Stimulated activated CD8-positive, alpha-beta memory T cell treated with anti-CD3 and anti-CD28 coated beads, Interleukin-2, amount 100 ng/mL, for 48 hours (primary cell): ENCODE measurements at places on chromosomes 13 and 19.

DNA sequence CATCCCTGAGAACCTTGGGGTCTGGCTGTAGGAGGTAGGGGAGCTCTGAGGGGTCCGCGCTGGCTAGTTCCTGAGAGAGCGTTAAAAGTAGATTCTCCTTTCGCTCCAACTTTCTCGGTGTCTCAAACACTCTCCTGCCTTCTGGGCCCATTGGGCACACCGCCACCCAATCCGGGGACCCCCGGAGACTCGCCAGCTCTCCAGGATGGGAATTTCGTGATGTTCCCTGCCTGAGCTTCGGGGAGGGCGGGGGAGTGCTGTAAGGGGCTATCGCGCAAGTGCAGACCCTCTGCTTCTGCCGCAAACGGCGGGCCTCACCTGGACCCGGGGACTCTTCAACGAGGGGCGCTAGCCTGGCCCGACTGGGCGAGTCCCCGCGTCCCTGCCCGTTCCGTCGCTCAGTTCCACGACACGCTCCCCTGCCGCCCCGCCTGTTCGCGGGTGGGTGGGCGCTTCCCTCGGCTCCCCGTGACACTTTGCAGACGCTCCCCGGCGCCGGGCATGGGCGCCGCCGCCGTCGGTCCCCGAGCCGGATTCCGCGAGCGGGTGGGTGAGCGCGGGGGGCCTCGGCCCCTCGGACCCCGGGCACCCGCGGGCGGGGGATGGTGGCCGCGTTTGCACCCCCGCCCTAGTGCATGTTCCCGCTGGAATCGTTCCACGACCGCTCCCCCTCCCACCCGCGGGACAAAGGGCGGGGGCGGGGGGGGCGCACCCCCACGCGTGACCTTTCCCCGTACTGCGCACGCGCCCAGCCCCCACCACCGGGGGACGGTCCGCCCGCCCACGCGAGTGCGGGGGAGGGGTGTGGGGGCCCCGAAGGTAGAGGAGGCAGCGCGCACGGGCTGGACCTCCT, at the start of gene CCDC106:
TSS of gene CCDC106 (plus strand) at position 481 of the 853 bp plus-strand sequence. CDS start 835 bp downstream, outside the sequence.
- DNase-seq = no peak

- no peak for DNase-seq
These were observed 8.8 kb downstream of the GRAMD1A start for GRCh38 chr19:35008891-35009341.

- DNase-seq = no peak
These were observed 101.1 kb downstream of the DNAJC15 start for GRCh38 chr13:43124490-43124889.

- no peak for DNase-seq
These were observed 219.9 kb downstream of the RFC3 start for GRCh38 chr13:34037636-34038540.

DNA sequence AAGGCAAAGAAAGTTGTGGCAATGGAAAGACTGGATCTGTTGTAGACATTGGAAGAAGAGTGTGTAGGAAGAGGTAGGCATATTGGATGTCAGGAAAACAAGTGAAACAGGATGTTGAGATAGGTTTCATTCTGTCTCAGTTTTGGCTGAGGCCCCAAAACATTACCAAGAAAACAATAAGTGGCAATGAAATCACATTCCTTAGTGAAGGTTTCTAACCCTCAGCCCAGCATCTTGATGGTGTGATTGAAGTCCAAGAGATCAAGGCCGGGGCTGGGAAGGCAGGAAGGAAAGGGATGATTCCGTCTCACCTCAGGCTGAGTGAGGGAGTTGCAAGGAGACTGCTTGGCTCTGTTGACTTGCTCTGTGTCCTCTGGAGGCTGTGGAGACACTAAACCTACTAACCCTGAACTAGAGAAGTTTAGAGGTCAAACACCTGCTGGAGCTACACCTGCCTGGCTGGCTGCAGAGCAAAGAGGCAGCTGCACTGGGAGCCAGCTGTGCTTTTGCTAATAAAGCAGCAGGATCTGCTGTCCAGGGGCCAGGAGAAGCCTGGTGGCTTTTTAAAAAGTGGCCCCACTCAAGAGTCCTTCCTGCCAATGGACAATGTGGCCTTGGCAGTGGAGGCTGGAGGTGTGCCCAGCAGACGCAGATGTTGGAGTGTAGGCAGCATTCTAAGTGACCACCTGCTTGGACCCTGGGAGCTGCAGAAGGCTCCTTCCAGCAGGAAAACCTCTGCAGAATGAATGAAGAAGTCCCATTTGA, 53.6 kb downstream of the DGKH start:
- no peak for DNase-seq

DNA sequence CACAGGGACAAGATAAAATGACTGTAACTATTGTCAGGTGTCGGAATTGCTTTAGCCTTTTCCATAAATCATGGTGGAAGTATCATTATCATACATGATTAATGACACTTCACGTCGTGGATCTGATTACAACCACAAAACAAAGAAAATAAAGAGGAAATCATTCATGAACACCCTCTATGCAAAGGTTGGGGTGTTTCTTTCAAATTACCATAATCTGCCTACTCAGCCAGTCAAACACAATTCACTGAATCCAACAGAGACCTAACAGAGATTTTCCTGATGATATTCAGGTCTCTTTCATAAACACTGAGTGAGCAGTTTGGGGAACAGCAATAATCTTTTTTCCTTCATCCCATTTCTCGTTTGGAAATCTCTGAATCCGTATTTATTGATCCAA, 625.6 kb downstream of the DCT start:
- no peak for DNase-seq

GRCh38 chr19:58513213-58513693, 1.5 kb upstream of the SLC27A5 start:
- no peak for DNase-seq
